ENCODE measurements at places on chromosomes 3 and 15.

DNA sequence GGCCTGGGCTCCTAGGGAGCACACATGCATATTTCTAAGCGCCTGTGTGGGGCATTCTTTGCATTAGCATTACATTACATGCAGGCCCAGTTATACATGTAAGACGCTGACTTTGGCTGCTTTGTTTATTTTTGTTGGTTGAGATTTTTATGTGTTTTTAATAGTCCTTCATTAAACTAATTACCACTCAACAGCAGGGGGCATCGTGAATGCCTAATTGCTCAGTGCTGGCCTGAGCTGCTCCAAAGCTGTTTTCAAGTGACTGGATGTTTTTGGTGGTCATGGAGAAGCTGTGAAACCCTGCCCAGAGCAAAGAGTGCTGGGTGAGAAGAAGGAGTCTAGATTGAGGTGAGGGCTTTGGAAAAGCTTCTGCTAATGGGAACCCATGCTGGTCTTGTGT, 41.5 kb downstream of the GPD1L start:
- DNase-seq: peak; percentile 39

- DNase-seq: no peak
These were observed 144.5 kb downstream of the EPHA6 start for GRCh38 chr3:96958856-96959255.

- no peak for DNase-seq
These were observed 1274.4 kb upstream of the EPHA6 start for GRCh38 chr3:95539950-95540483.

GRCh38 chr3:99439892-99440291, 198.5 kb upstream of the COL8A1 start:
- no peak for DNase-seq

DNA sequence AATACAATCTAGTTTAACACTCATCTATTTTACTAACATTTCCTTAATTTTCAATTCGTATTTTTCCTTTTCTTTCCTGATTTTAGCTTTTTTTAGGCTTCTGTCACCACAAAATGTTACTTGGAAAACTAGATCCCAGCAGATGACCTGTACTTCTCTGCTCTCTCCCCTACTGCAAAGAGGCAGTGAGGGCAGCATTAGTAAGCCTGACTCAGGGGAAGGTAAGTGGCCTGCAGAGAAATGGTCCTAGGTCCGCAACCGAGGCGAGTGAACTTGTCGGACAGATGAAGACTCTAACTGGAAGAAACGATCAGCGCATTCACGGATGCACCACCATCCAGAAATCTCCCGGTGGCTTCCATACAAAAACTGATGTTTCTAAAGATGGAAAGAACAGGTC, 20.4 kb downstream of the TMEM43 start:
- no peak for DNase-seq

GRCh38 chr3:36196058-36196457, 184.2 kb upstream of the STAC start:
- no peak for DNase-seq

- no peak for DNase-seq
These were observed 47.9 kb downstream of the OPA1 start for GRCh38 chr3:193640728-193641439.

- DNase-seq: no peak
These were observed at the start of gene TLR9 for GRCh38 chr3:52225452-52226228. TLR9 (minus strand) TSS chr3:52225645; CDS start chr3:52225529, 116 bp downstream.

- no peak for DNase-seq
These were observed 120.2 kb upstream of the IGF1R start for GRCh38 chr15:98528046-98528725.

DNA sequence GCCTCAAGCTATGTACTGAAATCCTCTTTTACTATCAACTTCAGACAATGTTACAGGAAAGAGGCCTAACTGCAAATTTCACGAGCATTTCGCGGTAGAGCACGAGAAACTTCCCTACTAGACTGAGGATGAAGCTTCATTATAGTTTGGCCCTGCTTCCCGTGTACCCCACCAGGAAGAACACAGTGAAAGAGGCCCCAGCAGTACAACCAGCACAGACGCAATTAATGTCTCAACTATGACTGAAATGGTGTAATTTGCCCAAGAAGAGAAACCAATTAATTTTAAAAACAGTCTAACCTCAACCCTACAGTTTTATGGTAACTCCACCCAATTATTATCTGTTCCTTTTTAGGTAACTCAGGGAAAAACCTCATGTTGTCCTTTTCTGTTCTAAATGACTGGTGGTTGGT, 12.1 kb downstream of the CHSY1 start:
- no peak for DNase-seq

Measured in hippocampal formation (tissue), 2 donors.